Stimulated activated CD4-positive, alpha-beta T cell treated with anti-CD3 and anti-CD28 coated beads, Interleukin-15, amount 100 ng/mL, for 24 hours (primary cell): ENCODE measurements at places on chromosomes 6 and 20.

DNA sequence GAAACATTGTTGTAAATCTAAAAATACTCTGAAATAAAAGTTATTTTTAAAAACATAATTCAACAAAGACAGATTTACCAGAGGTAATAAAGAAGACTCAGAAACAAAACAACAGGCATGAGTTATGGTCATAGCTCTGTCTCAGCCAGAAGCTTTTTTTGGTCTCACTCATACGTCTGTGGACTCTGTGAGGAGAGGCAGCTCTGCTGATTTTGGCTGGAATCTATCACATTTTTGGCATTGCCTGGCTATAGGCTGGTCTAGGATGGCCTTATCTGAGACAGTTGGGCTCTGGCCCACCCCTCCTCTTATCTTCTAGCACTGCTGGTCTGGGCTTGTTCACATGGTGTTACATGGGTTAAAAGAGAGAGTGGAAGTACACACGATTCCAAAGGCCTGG lies 514.0 kb upstream of the BTBD3 start:
- DNase-seq, result no peak

DNA sequence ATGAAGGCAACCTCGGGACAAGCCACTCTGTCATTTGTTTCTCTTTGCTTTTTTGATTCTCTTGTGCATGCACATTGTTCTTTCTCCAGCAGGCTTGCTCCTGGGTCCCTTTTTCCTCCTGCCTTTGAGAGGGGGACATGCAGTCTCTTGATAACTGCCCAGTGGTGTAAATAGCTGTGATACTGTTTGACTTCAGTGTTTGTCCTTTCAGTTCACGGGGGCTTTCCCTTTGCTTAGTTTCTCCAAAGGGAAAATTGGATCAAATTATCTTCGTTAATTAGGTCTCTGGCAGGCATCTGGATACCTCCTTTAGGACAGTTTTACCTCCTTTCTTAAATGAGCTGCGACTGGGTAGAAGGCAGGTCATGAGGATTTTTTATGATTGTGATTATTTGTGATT lies 41.5 kb downstream of the RALGAPB start:
- DNase-seq, result no peak

- no peak for DNase-seq
These were observed 350.5 kb downstream of the CDC5L start for GRCh38 chr6:44737829-44738528.

GRCh38 chr6:169589293-169589692 lies 112.5 kb downstream of the WDR27 start:
- peak; percentile 18 for DNase-seq

GRCh38 chr6:166543603-166544295 lies 42.7 kb downstream of the RAMACL start:
- no peak for DNase-seq

GRCh38 chr6:27318973-27319372 lies 6.9 kb upstream of the POM121L2 start:
- no peak for DNase-seq

- no peak for DNase-seq
These were observed 86.6 kb downstream of the CD40 start for GRCh38 chr20:46204594-46205186.

- DNase-seq, result no peak
These were observed 4.5 kb upstream of the GPSM3 start for GRCh38 chr6:32196682-32197616.

GRCh38 chr6:31383149-31383548 lies 20.2 kb upstream of the MICA start:
- peak; percentile 28 for DNase-seq
